NCI-H1105 (cell line): ENCODE measurements at places on chromosomes 5 and 9.

- no peak for DNase-seq
Measured at GRCh38 chr9:16794871-16795639, 75.4 kb downstream of the BNC2 start.

- DNase-seq = no peak
Measured at GRCh38 chr5:174527916-174528540, 196.4 kb upstream of the MSX2 start.

DNA sequence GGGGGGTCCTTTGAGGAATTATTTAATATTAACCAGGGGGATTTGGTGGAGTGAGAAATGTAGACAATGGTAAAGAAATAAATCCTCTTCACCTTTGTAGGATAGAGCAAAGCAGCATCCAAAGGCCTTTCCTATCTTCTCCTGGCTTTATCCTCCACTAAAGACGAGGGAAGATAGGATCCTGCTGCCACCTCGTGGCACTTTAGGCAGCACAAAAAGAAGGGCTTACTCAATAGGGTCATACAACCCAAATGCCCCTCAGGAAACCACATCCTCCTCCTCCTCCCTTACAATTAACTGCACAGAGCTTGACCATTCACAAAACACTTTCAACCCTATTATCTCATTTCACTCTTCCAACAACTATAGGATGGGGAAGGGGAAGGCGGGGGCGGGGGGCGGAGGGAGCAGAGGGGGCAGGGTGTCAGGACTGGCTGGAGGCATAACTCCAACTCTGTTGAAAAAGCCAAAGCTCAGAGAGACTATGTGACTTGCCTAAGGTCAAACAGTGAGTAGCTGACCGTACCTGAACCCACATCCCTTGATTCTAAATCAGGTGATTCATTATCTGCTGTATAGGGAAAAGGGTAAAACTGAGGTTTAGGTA lies 45.4 kb upstream of the MYOT start:
- DNase-seq = no peak

DNA sequence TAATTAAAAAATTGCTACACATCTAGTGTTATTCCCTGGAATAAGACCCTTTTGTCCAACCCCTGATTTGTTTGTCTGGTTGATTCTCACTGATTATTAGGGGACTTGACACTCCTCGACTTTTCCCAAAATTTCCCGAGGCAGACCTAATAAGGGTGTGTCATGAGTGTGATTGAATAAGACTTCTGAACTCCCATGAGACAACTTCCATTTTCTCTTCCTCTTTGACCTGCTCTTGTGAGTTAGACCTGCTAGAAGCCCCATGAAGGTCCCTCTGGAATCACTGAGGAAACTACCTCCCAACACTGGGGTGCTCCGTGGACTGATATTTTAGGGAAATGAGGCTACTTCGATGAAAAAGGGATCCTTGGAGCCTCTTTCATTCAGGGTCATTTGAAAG lies 83.4 kb downstream of the MUSK start:
- DNase-seq = no peak

DNA sequence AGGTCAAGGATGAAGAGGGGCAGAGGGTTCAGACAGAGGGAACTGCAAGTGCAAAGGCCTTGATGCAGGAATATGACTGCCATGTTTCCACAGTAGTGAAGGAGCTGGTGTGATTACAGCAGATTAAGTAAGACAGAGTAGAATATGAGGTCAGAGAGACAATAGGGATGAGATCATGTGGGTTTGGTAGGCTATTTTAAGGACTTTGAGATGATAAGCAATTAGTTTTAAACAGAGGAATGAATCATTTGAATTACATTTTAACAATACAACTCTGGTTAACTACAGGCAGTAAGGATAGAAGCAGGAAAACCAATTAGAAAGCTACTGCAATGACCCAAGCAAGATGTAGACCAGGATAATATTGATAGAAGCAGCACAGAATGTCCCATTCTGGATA lies 7.7 kb downstream of the CENPK start:
- no peak for DNase-seq
